NCI-H2107 (cell line): ENCODE measurements at places on chromosomes 12 and 14.

DNA sequence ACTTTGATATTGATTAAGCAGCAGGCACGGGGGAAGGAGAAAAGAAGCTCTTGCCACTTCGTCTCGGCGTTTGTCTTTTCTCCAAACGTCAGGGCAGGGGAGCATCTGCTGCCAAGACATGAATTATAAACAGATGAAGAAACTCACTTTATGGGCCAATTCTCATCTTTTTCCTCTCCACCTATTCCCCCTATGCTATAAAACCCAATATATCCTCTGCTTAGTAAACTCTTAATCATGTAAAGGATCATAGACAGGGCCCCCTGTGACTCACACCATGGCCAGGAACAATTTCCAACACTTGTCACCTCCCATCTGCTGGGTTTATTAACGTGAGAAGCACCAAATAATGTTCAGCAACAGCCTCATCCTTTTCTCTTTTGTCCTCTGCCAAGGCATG is 1092.1 kb upstream of the TMEM132C start:
- no peak for DNase-seq

GRCh38 chr12:105261010-105261409 is 25.0 kb upstream of the APPL2 start:
- DNase-seq = no peak

DNA sequence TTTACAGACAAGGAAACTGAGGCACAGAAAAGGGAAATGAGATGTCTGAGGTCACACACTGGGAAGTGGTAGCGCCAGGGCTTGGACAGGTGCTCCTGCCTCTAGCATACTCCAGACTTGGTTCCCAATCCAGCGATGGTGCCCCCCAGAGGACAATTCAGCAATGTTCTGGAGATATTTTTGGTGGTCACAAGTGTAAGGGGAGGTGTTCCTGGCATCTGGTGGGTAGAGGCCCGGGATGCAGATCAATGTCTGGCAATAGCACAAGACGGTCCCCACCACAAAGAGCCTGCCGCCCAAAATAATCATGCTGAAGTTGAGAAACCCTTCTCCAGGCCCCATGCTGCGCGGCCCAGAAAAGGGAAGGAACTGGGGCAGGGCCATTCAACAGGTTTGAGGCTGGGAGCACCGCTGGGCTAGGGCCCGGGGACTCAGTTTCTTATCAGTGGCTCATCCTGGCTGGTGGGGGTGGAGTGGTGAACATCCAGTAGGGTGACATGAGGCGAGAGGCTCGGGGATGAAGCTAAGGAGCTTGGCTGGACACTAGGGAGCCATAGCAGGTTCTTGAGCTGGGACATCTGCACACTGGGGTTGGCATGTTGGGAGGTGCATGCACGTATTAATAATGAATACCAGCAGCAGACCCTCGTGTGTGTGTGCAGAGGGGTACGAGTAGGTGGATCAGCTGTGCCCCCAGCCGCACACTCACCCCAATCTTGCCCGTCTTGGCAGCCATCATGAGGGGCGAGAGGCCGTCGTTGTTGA is 35.1 kb downstream of the TRPV4 start:
- no peak for DNase-seq

GRCh38 chr12:40993158-40993557 is 195.0 kb upstream of the PDZRN4 start:
- DNase-seq = no peak

DNA sequence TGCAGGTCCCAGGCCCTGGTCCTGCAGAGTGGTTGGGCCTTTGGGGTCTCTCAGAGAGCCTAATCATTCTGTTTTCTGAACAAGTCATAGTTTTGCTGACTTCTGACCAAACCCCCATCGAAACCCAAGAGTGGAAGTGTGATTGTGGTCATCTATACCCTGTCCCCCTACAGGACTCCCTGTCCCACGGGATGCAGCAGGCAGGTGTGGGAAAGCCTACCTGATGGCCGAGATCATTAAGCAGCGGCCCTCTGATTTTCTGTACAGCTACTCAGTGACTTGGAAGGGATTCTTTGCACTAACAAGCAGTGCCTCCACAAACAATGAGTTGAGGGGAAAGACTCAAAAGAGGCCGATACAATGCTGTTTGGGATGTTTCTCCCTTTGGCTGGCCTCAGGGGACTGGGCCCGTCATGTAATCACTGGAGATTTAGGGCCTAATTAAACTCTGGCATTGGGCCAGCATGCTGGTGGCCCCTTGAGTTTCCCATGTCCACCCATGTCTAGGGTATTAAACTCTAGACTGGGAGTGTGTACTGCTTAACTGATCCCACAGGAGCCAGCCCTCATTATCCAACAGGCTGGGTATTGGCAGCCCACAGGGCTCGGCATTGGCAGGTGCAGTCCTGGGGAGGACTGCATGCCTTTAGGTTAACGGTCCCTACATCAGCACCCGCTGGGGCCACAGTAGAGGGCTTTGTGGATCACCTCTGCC is 192.8 kb downstream of the ZFP36L1 start:
- DNase-seq = no peak

DNA sequence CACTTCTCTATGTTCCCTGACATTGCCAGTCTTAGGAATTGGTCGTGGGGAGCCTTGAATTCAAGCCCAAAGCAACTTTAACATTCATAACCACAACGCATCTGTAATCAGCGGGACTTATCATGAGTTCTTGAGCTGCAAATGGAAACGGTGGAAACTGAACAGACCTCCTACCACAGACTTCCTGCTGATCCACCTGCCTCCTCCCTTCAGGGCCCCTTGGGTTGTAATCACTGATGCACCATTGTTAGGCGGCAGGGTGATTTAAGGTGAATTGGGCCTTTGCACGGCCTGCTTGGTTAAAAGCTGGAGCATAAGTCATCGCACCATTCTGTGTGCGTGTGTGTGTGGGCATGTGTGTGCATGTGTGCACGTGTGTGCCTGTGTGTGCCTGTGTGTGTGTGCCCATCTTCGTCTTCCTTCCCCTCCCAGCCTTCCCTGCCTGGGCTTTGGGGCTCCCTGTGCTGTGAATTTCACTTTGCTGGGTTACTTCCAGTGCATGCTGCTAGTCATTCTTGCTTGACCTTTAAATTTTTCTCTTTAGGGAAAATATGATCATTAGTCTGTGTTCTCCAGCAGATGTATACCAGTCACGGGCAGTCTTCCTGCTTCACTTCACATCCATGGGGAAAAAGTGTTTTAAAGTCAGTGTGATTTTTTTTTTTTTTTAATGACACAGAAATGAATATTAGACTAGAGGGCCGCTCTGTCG is 29.1 kb downstream of the CHST11 start:
- DNase-seq = no peak

- DNase-seq = no peak
These were observed 460.8 kb downstream of the BCAT1 start for GRCh38 chr12:24488091-24488596.

GRCh38 chr12:32702473-32702872 is 23.4 kb downstream of the DNM1L start:
- DNase-seq = no peak

- no peak for DNase-seq
These were observed 25.5 kb upstream of the LDHB start for GRCh38 chr12:21683115-21683514.

DNA sequence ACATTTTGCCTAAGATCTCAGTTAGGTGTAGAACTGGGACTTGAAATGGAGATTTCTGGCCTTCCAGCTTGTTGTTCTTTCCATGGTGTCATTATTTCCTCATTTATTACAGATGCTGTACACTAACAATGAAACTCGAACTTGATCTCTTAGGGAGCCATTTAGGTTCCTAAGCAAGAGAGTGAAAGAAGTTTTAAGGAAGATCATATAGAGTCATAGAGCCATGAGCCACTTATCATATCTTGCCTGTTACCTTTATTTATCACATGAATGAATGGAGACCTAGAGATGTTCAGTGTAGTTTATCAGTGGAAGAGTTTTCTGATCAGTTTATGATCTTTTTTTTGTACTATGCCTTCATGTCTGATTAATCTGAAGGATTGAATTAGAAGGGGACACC is 9.9 kb downstream of the HELB start:
- DNase-seq = no peak

DNA sequence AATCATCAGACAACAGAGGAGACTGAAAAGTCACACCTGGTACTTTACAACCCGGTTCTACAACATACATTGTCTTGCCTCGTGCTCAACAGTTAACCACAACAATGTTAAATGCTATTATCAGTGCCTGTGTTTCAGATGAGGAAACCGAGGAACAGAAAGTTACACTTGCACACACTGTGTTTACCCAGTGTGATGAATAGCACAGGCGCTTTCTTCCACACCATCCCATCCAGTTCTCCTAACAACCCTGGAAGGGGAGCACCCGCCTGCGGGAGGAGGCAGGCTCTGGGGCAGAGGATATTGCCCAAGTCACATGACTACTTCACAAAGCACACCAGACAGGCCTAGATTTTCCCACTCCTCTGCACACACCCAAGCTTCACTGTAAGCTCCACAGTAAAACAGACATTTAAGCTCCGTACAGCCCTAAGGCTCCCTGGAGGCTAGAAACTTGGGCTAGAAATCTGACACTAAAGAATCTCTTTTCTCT is 21.8 kb downstream of the NCKAP5L start:
- no peak for DNase-seq

DNA sequence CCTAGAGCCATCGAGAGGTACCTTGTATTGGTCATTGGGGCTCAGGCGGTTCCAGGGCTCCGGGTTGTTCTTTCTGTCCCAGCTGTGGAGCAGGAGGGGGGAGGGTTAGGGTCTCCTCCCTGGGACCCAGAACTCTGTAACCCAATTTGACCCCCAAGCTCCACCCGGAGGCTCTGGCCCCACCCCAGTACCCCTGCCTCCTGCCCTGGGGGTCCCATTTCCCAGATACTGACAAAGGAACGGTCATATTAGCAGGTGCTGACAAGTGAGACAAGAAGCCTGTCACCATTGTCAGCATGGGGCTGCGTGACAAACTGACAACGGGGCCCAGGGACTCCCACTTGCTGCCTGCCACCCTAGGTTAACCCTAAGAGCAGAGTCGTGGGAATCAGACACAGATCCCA is 6.2 kb downstream of the SHMT2 start:
- DNase-seq = no peak

DNA sequence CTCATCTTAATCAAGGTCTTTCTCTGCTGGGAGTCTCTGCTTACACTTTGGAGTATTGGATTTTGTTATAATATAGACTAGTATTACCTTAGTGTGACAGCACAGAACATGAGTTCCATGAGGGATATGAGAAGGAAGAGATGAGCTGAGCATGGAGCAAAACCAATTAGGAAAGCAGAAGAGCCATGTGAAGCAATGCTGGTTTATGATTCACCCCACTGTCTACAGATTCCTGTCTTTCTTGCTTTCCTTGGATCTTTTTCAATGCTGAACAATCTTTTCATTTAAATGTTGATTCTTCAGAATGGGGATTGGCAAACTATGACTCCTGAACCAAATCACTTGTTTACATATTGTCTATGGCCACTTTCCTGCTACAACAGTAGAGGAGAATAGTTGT is 70.4 kb upstream of the KITLG start:
- DNase-seq = no peak

DNA sequence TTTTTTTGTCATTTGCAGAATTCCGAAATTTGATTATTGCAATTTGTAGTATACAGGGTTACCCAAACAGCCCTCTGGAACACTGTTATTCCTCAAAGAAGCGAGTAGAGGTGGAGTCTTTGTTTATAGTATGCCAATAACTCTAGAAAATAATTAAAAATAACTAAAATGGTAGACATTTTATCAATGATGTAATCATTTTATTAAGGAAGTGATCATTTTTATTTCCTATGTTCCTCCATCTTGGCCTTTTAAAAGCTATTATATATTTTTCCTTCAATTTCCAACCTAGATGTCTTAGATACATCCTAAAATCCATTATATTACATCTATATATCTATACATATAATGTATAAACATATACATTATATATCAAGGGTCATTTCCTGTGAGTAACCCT is 106.0 kb downstream of the CCDC91 start:
- no peak for DNase-seq

DNA sequence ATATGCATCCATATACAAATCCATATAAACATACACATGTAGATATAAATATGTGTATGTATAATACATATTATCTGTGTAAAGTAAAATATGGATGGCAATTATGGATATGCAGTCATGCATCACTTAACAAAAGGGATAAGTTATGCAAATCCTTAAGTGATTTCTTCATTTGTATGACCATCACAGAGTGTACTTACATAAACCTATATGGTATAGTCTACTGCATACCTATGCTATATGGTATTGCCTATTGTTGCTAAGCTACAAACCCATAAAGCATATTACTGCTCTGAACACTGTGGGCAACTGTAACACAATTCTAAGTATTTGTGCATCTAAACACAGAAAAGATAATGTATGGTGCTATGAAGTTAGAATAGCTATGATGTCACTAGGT is 227.2 kb downstream of the SLC6A15 start:
- DNase-seq = no peak

DNA sequence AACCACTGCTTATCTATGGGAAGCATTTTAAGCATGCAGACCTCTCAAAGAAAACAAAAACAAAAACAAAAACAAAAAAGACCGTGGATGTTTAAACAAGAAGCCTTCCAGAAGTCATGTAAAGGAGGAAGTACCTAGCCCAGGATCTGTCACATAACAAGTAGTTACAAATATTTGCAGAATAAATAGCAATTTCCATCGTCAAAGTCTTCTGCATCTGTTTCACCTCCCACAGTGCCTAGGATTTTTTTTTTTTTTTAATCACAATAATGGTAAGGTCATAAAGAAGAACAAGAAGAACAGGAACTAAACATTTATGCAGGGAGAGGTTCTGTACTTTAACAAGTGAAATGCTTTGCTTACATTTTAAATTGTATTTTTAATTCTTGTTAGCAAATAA is 2.4 kb upstream of the STXBP6 start:
- no peak for DNase-seq

DNA sequence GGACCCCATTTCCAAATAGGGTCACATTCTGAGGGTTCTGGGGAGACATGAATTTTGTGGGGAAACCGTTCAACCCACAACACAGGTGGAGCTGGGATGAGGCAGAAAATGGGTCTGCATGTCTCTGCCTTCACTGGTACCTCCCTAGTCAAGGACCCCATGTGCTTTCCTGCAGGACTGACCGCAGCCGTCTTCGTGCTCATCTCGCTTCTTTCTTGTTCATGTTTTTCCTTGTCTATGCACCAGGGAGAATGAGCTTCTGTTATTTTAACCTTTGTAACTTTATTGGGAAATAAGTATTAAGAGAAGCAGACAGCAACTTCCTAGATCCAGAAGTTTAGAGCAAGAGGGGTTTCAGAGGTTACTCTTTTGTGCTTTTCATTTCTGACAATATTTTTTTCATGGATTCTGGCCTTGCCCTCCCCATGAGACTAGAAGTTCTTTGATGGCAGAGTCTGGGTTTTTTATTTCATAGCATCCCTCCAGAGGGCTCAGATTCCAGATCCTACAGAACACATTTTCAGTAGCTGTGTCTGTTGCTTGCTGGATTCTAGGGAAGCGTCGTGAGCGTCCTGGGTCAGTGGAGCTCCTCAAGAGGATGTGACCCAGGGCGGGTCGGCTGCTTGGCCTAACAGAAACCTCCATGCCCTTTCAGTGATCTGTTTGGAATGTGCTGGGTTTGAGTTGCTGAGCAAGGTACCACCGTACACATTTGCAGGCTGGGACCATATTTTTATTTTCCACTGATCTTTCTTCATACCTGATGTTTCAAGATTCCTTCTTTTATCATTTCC is 104.2 kb downstream of the ADGRD1 start:
- no peak for DNase-seq
